ENCODE measurements at places on chromosomes 16 and 17.

DNA sequence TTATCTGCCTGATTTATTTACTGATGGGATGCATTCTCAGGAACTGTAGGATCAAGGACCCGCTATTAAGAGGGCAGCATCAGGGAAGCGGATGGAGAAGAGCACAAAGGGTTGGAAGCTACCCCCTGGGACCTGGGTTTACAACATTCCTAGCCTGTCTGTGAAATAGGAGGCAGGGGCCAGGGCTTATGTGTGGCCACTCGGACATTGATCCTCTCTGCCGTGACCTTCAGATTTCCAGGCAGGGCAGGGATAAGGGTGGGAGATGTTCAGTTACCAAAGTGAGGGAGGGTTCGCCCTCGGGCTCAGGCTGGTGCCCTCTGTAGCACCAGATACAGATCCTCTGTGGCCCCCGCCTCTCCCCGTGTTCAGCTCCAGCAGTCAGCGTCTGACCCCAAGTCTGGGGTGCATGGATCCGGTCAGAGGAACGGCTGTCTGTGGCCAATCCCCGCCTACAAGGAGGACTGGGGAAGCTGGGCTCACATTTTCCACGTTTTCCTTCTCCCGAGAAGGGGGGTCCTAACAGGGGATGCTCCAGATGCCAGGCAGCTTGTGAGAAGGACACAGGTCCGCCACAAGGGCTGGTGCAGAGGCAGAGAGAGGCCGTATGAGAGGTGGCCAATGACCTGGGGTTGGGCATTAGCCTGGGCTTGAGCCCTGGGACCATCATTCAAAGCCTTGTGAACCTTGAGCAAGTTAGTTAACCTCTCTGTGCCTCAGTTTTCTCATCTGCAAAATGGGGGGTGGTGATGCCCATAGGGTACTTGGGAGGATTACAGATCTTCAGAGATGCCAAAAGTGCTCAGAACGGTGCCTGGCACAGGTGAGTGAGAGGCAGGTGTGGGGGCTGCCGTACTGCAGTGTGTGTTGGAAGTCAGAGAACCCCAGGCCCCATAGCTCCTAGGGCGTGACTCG is 48.3 kb downstream of the ATP2C2 start:
- DNase-seq: no peak

DNA sequence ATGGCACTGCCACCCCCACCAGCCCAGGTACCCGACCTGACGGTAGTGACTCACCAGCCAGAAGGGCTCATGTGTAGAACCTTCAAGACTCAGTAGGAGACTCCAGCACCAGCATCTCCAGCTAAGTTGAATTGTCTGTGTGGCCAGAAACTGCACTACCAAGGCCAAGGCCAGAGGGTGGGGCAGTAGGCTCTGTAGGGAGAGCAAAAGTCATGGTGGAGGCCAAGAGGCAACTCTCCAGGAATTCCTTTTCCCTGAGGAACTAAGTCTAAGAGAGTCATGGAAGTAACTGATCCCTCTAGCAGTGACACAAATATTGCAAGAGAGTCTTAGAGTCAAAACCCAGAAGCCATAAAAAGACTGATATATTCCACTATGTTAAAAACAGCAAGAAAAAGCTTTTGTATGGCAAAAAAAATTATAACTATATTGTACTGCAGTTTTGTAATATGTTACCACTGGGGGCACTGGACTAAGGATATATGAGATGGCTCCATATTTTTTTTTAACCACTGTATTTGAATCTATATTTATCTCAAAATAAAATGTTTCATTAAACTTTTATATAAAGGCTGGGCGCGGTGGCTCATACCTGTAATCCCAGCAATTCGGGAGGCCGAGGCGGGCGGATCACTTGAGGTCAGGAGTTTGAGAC is 30.2 kb upstream of the GUCY2D start:
- no peak for DNase-seq

DNA sequence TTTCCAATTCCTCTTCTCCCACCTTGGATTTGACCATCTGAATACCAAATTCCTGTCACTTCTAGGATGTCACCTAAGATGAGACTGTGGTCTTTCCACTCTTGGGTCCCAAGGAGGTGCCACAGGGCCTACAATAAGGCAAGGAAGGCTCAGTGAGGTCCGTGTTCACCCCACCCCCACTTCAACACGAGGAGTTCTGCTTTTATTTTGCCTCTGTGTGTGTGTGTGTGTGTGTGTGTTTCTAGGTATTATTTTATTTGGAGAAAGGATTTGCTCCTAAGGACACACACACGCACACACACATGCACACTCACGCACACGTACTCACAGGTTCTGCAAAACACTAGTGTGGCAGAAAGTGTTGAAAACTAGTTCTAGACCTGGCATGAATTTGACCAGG is 24.5 kb upstream of the PHOSPHO1 start:
- no peak for DNase-seq

- no peak for DNase-seq
These were observed 6.3 kb upstream of the KRT222 start for GRCh38 chr17:40671282-40671681.

DNA sequence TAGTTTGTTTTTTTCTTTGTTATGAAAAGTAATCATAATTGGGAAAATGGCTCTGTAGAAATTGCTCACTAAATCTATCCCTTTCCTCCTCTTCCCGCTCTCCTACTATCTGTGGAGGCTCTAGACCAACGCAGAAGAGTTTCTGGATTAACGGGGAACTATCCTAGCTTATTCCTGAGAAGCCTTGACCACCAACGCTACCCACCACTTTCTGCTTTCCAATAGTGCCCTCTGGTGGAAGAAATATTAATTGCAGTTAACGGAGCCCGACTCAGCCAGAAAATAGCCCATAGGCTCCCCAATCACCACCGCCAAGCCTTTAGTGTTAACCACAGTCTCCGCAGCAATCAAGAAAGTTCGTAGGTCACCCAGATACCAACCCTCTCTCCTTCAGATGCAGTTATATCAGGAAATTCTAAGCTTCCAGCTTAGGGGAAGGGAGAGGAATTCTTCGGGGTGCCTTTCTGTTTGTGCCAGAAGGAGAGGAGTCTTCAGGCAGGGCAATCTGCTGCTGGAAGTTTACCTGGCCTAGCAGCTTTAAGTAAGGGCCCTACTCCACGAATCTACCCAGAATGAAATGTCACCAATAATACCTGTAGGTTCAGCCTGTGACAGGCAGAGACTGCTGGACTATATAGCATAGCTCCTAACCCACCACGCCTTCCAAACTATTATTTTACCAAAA is 23.0 kb upstream of the NSRP1 start:
- peak; percentile 82 for DNase-seq

GRCh38 chr17:50117202-50118051 is 12.5 kb downstream of the SAMD14 start:
- DNase-seq: peak; percentile 70

DNA sequence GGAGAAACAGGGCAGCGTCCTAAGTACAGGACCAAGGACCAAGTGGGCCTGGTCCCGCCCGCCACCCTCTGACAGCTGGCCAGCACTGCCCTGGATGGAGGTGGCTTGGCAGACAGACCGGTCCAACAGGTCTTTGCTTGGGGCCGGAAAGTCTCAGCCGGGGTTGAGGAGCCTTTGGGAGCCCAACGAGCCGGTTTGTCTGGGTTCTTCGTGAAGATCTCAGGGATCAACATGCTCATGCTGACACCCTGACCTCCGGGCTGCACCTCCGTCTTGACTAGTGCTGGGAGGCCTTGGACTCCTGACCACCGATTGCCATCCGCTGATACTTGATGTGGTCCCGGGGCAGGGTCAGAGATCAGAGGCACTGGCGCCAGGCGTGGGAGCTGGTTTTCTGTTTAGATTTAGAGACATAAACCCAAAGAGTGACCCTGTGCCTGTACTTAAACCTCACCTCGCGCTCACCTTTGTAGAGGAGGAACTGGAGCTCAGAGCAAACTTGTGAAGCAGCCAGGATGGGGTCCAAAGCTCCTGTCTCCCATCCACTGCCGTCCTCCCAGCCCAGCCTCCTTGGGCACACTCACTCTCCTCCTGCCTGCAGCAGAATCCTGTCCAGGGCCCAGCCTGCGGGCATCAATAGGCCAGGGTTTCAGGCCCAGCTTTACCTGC is 92.1 kb upstream of the GSE1 start:
- DNase-seq: no peak

DNA sequence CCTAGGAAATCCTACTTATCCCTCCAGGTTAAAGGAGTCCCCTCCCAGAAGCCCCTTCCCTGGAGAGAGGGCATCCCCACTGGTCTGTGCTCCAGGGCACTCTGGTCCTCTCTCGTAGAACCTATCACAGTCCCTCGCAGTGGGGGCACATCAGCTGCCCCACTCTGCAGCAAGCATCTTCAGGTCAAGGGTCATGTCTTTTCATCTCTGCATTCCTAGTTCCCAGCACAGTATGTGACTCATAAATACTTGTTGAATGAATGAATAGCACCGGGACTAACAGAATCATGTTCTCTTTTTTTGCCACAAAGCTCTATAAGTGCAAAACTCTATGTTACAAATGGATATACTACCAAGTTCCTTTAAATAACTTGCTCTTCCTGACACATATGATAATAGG is 36.0 kb downstream of the RNF157 start:
- DNase-seq: peak; percentile 72

- no peak for DNase-seq
These were observed 28.7 kb downstream of the MPRIP start for GRCh38 chr17:17070931-17071330.

DNA sequence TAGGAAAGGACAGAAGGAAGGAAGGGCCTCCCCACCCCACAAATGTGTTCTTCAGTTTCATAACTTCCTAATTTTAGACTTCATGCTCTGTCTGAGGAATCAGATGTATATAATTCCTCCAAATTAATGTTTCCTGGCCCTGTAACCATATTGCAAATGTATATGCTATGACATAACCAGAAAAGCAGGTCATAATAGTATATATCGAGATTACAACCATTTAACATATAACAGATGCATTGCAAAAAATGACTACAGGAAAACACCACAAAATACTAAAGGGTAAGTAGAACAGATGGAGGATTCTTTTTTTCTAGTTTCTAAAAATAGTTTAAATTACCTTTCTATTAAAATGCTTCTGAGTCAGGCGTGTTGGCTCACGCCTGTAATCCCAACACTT is 3.1 kb upstream of the EXOC7 start:
- DNase-seq: no peak

DNA sequence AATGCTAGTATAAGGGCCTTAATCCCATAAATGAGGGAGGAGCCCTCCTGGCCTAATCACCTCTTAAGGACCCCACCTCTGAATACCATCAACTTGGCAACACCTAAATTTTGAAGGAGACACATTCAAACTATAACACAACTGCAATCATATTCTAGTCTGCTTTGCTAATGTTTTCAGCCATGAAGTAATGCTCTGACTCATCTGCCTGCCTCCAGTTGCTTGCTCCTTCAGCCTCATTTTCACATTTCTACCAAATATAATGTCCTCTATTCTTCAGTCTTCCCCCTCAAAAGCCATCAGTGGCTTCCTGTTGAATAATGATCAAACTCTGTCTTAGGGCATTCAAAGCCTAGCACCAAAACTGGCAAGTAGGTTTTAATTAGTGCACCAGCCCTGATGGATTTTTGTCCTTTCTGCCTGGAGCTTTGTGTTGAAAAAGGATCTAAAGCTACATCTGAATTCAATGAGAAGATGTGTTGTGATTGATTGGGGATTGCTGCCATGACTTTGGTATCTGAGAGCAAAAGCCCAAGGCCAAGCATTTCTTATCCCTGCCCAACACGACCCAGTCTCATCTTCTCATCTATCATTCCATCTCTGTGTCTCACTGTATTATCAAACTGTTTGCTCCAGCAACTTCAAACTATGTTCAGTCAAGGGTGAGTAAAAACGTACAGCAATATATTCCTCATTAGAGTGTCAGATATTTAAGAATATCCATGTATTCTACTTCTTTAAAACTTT is 140.8 kb upstream of the ELAC2 start:
- no peak for DNase-seq

- DNase-seq: no peak
These were observed 13.6 kb upstream of the CAPN15 start for GRCh38 chr16:513950-514349.

DNA sequence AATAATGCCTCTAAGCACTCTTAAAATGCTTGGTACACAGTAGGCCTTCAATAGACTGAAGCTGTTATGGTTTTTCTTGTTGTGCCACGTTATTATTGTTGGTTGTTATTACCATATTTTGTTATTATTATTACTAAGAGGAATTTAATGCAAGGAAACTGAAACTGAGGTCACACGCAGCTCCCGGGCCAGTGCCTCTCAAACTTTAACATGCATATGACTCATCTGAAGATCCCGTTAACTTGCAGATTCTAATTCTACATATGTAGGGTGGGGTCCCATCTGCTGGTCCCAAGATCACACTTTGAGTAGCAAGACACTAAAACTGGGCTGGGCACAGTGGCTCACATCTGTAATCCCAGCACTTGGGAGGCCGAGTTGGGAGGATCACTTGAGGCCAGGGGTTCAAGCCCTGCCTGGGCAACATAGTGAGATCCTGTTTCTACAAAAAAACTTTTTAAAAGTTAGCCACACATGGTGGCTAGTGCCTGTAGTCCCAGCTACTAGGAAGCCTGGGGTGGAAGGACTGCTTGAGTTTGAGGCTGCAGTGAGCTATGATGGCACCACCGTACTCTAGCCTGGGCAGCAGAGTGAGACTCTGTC is 888 bp downstream of the ACSM5 start:
- no peak for DNase-seq

- no peak for DNase-seq
These were observed 16.1 kb downstream of the PPL start for GRCh38 chr16:4920826-4921225.

DNA sequence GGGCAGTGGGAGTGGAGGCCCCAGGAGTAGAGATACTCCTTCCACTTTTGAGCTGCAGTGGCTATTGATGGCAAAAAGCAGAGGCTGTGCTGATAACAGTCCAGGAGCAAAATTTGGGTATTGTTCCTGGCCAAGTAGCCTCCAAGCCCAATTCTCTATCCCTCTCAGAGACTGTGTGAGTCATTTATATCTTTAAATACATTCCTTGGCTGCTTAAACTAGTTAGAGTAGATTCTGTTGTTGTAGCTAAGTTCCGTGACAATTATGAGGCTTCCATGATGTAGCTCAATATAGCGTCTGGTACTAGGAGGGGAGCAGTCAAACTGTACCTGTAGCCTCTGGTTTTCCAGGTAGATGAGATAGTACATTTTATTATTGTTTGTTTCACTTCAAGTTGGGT is 19.9 kb upstream of the UBE2G1 start:
- no peak for DNase-seq

GRCh38 chr17:82888583-82889495 is 49.0 kb upstream of the ZNF750 start:
- DNase-seq: no peak

DNA sequence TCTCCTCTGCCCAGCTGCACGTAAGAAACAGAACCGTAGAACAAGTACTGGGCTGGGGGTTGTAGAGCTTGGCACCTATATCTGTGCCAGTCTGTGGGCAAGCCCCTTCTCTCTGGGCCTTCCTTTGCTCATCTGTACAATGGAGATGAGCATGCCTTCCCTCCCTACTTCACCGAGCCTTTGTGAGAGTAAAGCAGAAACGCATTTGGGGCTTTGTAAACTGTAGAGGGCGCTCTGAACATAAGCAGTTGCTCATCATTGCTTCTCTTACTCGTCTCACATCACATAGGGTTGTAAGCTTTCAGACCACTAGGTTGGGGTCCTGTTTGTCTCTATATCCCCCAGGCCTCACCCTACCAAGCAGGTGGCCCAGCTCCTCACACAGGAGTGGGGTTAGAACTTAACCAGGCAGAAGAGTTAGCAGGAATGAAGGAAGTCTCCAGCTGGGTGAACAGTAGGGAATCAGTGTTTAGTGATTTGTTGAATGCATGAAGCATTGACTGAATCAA is 15.1 kb downstream of the SAMD14 start:
- DNase-seq: peak; percentile 79

- DNase-seq: no peak
These were observed 140.0 kb downstream of the IRF8 start for GRCh38 chr16:86038926-86039310.

- DNase-seq: peak; percentile 96
These were observed 15.3 kb upstream of the SEC14L1 start for GRCh38 chr17:77125432-77125901.

- peak; percentile 23 for DNase-seq
These were observed 12.1 kb downstream of the CYB561 start for GRCh38 chr17:63433746-63434591.
